ENCODE measurements at places on chromosomes 1 and 21. TPM values are rescaled to one million over a fixed set of nuclear protein-coding genes. Genes with fewer than 3 reads are reported as not detected.
A peak's percentile ranks its signal among the peaks of the same experiment; 100 is the strongest.

DNA sequence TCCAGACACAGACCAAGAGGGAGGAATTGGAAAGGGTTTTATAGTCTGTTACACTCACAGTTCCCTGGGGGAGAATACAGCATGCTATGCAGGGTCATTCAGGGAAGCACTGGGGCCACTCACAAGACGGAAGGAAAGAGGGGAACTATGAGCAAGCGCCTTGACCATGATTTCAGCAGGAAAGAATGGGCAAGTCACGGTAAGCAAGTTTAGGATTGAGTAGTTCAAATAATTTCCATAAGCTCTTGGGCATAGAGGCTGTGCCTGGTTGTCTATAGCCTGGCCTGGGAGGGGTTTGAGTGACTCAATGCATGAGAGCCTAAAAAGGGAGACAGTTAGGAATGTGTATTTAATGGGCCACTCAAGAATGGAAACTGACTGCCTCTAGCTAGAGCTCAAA is 176.7 kb downstream of the TTLL7 start:
- DNase-seq: peak; percentile 35

DNA sequence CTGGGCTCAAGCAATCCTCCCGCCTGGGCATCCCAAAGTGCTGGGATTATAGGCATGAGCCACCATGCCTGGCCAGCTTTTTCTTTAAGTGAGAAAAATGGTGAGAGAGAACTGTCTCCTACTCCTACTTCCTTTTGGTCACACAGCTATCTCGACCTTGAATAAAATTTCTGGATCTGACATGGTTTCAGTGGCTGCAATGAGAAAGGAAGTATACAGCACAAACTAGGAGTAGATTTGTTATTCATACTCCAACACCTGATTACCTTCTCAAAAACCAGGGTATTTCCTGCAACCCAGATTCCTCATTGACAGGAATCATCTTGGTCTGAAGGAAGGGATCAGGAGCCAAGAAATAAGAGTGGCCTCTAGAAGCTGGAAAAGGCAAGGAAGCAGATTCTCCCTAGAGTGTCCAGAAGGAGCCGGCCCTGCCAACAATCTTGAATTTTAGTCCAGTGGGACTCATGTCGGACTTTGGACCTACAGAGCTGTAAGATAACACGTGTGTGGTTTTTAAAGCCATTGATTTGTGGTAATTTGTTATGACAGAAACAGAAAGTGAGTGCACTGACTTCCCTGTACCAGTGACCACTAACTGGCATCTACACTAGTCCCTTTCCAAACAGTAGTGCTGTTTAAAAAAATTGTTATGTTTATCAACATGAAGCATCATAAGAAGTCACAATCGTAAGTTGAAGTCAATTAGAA is 516.6 kb downstream of the SMYD3 start:
- no peak for DNase-seq

DNA sequence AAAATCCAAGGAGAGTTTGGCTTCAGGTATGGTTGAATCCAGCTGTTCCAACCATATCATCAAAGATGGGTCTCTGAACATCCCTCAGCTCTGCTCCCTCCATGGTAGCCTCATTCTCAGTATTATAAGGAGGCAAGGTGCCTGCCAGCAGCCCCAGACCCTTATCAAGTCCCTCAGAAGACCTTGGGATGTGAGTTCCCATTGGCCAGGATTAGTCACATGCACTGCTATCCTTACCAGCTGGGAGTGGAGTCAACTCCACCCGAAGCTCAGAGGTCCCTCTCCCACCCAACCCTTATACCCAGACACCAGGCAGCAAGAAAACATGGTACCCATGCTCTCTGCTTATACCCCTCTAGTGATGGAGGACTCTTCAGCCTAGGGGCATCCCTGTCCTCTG is 153.7 kb upstream of the ZBTB40 start:
- no peak for DNase-seq

DNA sequence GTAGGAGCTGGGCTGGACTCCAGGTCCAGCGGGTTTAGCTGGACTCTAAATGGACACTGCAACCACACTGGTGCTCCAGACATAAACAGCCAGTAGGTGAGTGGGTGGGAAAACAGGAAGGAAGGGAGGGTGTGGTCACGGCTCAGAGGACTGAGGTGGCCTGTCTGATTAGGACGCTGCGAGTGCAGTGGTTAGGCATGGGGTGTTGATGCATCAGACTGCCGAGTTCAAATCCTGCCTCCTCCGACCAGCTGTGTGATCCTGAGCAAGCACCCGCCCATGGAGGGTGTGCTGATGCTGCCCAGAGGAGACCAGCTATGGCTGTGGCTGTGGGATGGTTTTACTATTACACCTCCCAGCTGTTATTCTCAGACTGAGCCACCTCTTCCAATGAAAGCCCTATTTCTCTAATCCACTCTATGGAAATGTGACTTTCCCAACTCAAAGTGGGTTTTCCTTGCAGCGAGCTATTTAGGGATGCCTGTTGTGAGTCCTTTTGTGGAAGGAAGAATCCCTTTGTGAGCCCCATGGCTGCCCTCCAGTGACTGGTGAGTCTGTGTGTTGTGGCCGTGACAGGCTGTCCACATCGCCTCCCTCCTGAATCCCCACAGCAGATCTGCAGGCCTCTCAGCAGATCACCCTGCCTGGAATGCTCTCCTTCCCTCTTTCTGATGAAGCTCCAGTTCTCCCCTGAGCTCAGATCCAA is 56.6 kb upstream of the EDN2 start:
- DNase-seq: peak; percentile 67

Gene ANXA9
- 0.55 TPM for total RNA-seq

DNA sequence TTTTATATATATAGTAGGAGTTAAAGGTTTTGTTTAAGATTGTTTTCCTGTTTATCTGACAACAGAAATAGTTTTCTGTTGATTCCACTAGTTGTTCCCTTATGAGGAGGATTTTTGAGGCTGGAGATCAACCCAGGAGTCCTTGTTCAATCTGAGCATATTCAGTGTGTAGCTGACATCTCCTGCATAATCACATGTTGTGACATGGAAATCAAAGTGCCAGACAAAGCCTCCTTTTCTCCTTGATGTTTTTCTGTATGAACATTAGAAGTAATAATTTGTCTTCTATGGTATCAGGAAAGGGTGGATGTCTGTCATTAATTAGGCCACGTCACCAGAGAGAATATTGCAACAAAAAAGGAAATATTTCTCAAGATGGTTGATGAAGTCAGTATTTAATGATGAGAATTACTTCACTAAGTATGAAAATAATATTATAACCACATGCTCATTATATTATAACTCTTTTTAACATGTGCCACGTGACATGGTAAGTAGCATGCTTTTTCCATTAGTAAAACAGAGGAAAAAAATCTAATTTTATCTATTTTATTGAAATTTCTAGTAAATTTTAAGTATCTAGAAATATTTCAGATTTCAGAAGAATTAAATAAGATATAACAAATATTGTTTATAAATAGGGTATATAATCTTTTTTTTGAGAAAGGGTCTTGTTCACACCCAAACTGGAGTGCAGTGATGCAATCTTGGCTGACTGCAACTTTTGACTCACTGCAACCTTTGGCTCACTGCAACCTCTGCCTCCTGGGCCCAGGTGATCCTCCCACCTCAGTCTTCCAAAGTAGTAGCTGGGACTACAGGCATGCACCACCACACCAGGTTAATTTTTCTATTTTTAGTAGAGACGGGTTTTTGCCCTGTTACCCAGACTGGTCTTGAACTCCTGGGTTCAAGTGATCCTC is 223.5 kb downstream of the HMCN1 start:
- DNase-seq: no peak

Gene CSF3R
- not detected for total RNA-seq

DNA sequence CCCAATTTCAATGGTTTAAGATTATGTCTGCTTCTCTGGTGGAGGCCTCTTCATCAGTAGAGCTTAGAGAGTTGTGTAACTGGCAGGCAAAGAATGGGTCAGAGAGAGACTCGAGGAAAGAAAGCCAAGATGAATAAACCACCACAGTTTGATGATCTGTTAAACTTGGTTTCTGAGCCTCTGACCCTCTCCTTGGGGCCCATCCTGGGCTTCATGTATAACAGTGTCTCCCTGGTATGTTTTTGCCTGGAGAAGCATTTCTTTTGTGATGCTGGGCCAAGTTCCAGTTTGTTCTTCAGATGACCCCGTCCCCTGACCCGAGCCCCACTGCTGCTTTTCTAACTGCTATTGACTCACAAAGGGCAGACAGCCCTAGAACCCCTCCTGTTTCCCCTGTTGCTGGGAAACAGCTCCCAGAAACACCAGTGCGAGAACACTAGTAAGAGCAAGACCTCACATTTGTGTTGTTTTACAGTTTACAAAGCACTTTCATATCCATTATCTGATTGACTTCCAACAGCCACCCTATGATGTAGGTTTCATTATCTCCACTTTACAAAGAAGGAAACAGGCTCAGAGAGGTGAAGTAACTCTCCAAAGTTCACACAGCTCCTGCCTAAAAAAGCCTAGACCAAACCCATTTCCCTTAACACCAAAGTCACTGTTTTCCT is 9.0 kb downstream of the CD2 start:
- DNase-seq: no peak

GRCh38 chr1:210072129-210072528 is 134.1 kb downstream of the SYT14 start:
- DNase-seq: peak; percentile 10

GRCh38 chr1:227712648-227713047 is 22.5 kb downstream of the JMJD4 start:
- no peak for DNase-seq

- DNase-seq: no peak
These were observed 279.6 kb downstream of the TM2D1 start for GRCh38 chr1:61445269-61445825.

- DNase-seq: no peak
These were observed 83.9 kb downstream of the LRRC7 start for GRCh38 chr1:69651656-69652055.

Gene ORC1
- 34.4 TPM for total RNA-seq

DNA sequence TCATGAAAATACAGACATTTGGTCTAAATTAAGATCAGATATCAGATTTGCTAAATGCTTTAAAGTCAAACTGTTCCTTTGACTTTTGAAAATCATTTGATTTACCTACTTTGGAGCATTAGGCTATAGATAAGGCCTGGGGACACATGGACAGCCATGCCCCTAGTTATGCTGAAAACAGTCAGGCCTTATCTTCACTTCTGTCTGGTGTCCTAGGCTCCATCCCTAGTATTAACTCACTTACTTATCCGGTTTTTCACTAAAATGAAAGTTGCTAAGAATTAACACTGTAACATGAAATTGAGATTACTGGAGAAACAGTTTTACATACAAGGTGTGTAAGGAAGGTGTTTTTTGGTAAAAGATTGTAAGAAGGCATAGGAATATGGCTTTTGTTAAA is 4.5 kb upstream of the CATSPERE start:
- DNase-seq: no peak

DNA sequence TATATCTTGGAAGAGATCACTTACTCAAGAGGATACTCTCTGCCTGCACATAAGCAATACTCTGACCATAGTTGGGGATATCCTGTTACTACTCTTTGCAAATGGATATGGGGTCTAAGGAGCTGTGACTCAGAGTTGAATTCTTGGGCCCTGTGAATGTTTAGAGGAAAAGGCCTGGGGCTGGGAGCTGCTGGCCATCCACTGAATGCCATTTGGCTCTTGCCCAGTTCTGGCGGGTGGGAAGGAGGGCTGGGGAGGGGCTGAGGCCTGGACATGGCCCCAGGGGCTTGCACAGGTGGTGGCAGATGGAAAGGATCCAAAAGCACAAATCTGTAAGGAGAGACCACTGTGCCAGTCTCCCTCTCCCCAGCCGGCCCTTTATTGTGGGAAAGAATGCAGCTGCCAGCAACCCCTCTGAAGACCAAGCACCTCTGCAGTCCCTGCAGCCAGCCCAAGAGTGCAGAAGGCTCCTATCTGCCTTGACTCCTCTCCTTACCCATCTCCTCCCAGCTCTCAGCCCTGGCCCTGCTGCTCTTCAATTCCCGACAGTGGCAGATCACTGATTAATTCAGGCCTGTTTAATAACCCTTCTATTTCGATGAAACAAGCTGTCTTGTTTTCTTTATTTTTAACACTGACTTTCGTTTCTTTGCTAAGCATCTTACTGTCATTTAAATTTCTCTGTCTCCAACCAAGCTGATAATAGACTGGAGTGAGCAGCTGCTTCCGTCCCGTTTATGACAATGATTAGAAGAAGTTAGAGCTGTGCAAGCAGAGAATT is 12.1 kb downstream of the PLXNA2 start:
- peak; percentile 73 for DNase-seq

Gene PBXIP1
- 13.9 TPM for total RNA-seq

DNA sequence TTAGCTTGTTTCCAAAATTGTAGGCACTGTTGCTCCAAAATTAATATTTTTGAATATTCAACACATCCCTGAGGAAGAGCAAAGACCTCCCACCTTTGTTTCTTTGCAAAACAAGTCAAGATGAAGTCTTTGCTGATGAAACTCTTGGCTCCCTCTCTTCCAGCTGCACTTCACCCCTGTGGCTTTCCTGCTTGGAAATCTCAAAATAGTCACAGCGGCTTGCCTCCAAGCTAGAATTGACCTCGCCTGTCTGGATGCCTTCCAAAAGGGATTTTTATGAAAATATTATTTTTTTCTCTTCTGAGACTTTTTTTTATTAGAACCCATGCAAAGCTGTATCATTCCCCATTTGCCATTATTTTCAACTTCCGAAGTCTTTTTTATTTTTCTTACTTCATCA is 71.1 kb upstream of the MROH9 start:
- DNase-seq: no peak

DNA sequence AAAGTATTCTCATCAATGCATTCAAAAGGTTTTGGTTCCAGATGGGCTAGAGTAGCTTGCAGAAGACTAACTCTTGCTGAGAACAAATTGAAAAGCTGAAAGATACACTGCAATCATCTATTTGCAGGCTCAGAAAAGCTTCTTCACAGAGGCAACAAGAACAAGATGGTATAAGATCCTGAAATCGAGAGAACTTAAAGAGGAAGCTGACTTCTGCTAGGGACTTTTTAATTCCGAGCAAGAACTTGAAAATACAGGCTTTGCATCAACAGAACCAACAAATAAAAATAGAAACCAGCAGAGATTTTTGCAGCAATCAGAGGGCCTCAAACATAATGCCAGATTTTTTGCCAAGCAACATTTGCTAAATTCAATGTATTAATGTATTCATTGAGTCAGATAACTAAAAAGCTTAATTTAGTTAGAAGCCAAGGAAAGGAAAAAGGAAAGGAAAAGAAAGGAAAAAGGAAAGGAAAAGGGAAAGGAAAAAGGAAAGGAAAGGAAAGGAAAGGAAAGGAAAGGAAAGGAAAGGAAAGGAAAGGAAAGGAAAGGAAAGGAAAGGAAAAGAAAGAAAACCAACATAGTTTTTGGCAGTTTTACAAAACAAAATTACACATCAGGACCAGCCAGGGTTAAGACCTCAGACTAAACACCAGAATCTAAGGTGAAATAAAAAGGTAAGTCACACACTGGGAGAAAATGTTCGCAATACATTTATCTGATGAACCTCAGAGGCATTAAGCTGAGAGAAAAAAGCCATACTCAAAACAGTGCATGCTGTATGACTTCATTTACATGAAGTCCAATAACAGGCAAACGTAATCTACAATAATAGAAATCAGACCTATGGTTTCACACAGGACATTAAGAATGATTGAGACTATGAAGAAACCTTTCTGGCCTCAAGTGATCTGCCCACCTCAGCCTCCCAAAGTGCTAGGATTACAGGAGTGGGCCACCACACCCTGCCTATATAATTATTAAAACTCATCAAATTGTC is 42.6 kb downstream of the FAF1 start:
- no peak for DNase-seq

GRCh38 chr1:228866468-228866867 is 131.2 kb downstream of the RHOU start:
- no peak for DNase-seq
